ENCODE measurements at places on chromosomes 7 and 10.

- DNase-seq, result no peak
Measured at GRCh38 chr10:46225597-46225996, 61.2 kb upstream of the ANTXRL start.

GRCh38 chr10:43166207-43166879, 28.1 kb downstream of the CSGALNACT2 start:
- DNase-seq, result no peak

GRCh38 chr7:77887567-77887966, 89.0 kb downstream of the PHTF2 start:
- no peak for DNase-seq

GRCh38 chr10:94349327-94349726, 13.4 kb downstream of the NOC3L start:
- DNase-seq, result no peak
